ENCODE measurements at places on chromosomes 13 and 19. TPM values are rescaled to one million over a fixed set of nuclear protein-coding genes. Genes with fewer than 3 reads are reported as not detected.

DNA sequence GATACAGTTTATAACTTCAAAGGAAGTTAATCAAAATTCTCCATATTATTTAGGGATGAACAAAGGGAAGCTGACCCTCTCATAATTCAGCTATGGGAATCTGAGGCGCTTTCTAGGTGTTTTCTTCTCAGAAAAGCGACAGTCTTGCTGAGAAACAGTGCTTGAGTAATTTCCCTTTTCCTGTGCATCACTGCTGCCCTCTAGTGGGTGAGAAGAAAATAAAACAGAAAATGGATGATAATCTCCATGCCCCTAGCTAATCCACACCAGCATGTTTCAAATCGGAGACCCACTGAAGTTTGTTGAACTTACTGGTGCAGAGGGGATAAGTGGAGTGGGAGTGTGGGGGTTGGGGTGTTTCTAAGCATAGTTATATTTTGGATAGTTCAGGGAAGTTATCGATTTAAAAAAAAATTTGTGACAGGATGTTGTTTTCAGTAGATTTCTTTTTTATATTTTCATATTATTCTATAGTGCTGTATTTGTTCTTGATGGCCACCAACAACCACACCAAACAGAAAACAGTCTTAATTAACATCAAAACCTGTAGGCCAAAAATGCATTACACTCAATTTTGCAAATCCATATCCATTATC is 21.4 kb downstream of the LCP1 start:
- H3K36me3 ChIP-seq, result peaks cover 70% of the 10 kb centered on the region
- H3K27me3 ChIP-seq, result no peaks in the 10 kb centered on the region
- H3K4me1 ChIP-seq, result peaks cover 69% of the 10 kb centered on the region
- no peak for DNase-seq

DNA sequence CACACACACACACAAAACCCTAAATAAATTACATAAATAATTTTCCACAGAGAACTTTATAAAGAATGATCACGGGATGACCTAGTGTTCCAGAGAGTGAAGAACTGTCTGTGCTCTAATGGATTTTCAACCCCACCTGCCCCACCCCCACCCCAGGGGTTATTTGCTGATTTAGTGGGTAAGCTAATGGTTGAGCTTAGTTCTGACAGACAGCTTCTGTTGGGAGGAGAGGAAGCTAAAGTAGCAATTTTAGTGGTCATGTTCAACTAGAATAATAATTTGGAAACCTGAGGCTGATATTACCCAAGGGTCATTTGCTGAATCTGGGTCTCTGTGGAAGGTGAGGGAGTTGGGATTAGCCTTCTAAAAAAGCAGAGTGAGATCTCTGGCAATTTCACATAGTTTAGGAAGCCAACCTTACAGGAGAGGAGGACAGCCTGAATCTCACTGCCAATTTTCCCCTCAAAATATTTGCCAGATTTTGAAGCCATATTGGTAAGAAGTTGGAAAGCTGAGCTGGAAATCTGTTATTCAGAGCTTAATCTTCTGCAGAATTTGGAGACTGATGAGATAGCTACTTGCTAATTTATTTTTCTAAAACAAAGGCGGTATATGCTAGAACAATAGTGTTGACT is 68.7 kb downstream of the POSTN start:
- H3K36me3 ChIP-seq, result no peaks in the 10 kb centered on the region
- no peaks in the 10 kb centered on the region for H3K27me3 ChIP-seq
- H3K4me3 ChIP-seq, result no peak overlapping the region
- H3K27ac ChIP-seq, result no peak overlapping the region
- no peaks in the 10 kb centered on the region for H3K4me1 ChIP-seq

DNA sequence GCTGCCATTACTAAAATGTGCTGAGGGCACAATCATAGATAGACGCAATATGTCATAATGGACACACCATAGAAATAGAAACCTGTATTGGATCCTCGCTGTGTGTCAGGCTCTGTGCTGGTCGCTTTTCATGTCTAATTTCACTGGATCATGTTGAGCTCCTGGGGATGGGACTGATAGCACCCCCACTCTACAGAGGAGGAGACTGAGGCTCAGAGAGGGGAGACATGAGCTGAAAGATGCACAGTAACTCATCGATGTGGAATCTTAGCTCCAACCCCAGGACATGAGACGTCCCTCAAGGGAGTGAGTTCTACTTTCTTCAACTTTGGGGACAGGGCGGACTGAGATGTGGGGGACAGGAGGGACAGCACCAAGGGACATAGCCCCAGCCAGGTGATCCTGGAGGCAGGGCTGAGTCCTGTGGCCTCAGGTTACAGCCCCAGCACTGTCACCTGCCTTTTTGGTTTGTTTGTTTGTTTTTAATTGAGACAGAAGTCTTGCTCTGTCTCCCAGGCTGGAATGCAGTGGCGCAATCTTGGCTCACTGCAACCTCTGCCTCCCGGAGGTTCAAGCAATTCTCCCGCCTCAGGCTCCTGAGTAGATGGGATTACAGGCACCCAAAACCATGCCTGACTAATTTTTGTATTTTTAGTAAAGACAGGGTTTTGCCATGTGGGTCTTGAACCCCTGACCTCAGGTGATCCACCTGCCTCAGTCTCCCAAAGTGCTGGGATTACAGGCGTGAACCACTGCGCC is 6.6 kb upstream of the GIPC1 start:
- H3K27ac ChIP-seq, result no peak overlapping the region
- H3K36me3 ChIP-seq, result no peaks in the 10 kb centered on the region
- DNase-seq, result no peak
- H3K27me3 ChIP-seq, result no peaks in the 10 kb centered on the region

DNA sequence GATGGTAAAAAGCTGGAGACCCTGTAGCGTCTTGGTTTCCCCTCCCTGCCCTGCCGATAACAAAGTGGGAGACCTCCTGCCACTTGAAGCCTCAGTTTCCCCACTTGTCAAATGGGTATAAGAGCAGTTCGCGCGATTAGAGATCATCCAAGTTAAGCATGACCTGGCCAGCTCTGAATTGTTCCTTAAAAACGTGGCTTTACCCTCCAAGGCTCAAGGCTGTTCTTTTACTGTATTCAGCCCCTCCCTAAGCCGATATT is 421 bp downstream of the TNPO2 start:
- peak overlapping the region; percentile 99 for H3K4me3 ChIP-seq
- no peak for DNase-seq
- no peaks in the 10 kb centered on the region for H3K27me3 ChIP-seq

GRCh38 chr13:49652355-49653305 is 24.3 kb downstream of the ARL11 start:
- no peak overlapping the region for H3K27ac ChIP-seq
- no peaks in the 10 kb centered on the region for H3K27me3 ChIP-seq
- peak; percentile 43 for DNase-seq
- no peaks in the 10 kb centered on the region for H3K4me1 ChIP-seq

DNA sequence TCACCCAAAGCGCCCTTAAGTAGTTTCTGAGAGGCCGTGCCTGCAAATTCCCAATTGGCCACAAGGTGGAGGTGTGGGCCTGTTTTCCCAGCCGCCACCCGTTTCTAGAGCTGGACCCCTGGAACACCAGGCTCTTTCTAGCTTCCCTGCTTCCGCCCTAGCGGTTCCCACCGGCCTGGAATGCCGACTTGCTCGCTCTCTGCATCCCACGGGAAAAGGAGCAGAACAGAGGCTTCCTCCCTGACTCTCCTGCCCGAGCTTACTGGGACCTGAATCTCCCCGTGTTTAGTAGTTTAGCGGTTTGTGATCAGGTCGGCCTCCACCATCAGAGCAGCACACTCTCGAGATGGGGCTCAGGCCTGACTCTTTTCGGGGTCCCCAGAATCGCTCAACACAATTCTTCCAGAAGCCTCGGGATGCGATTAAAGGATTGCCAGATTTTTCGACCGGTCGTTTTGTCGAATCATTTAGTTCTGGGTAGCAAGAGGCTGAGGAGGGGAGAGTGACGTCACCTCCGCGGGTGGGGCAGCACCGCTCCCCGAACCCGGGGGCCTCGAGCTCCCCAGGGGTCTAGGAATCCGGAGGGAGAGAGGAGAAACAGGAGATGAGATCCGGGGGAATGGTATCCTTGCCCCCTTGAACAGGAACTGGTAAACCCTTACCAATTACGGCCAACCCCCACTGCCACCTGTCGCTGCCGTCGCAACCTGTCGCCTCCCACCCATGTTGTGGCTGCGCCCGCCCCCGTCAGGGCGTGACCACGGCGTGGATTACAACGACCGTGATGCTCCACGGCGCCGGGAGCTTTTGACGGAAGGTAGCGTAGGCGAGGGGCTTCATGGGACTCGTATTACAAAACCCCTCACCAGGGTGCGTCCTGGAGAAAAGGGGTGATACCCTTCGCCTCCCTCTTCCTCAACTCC is 8.0 kb downstream of the NAPSA start:
- DNase-seq, result peak; percentile 93
- peaks cover 3% of the 10 kb centered on the region for H3K27me3 ChIP-seq
- peaks cover 47% of the 10 kb centered on the region for H3K4me1 ChIP-seq
- peak overlapping the region; percentile 99 for H3K27ac ChIP-seq
- H3K36me3 ChIP-seq, result peaks cover 39% of the 10 kb centered on the region

- no peaks in the 10 kb centered on the region for H3K4me1 ChIP-seq
- no peaks in the 10 kb centered on the region for H3K27me3 ChIP-seq
- no peak overlapping the region for H3K27ac ChIP-seq
- H3K36me3 ChIP-seq, result no peaks in the 10 kb centered on the region
- no peak overlapping the region for H3K4me3 ChIP-seq
Observed at GRCh38 chr13:103935117-103935516, 868.9 kb upstream of the SLC10A2 start.

GRCh38 chr13:45238945-45239795 is 38.3 kb upstream of the KCTD4 start:
- DNase-seq, result no peak
- H3K36me3 ChIP-seq, result no peaks in the 10 kb centered on the region
- peaks cover 6% of the 10 kb centered on the region for H3K4me1 ChIP-seq
- H3K27me3 ChIP-seq, result no peaks in the 10 kb centered on the region

GRCh38 chr19:10514211-10515145 is 2.8 kb downstream of the S1PR5 start:
- peaks cover 24% of the 10 kb centered on the region for H3K4me1 ChIP-seq
- peaks cover 50% of the 10 kb centered on the region for H3K27me3 ChIP-seq
- DNase-seq, result peak; percentile 70
- no peak overlapping the region for H3K27ac ChIP-seq
- H3K4me3 ChIP-seq, result no peak overlapping the region

GRCh38 chr13:93477238-93477637 is 250.6 kb downstream of the GPC6 start:
- H3K4me1 ChIP-seq, result no peaks in the 10 kb centered on the region
- H3K36me3 ChIP-seq, result no peaks in the 10 kb centered on the region
- H3K4me3 ChIP-seq, result no peak overlapping the region
- H3K27me3 ChIP-seq, result no peaks in the 10 kb centered on the region

- H3K36me3 ChIP-seq, result peaks cover 30% of the 10 kb centered on the region
- DNase-seq, result peak; percentile 20
- no peak overlapping the region for H3K27ac ChIP-seq
- H3K4me3 ChIP-seq, result peak overlapping the region; percentile 43
Observed at GRCh38 chr19:36420961-36421748, 2.7 kb upstream of the ZFP82 start.

- H3K27ac ChIP-seq, result no peak overlapping the region
- peaks cover 27% of the 10 kb centered on the region for H3K36me3 ChIP-seq
- peaks cover 10% of the 10 kb centered on the region for H3K4me1 ChIP-seq
- no peak overlapping the region for H3K4me3 ChIP-seq
- peak; percentile 5 for DNase-seq
- no peaks in the 10 kb centered on the region for H3K27me3 ChIP-seq
Observed at GRCh38 chr19:5143471-5144411, 174.8 kb downstream of the KDM4B start.

DNA sequence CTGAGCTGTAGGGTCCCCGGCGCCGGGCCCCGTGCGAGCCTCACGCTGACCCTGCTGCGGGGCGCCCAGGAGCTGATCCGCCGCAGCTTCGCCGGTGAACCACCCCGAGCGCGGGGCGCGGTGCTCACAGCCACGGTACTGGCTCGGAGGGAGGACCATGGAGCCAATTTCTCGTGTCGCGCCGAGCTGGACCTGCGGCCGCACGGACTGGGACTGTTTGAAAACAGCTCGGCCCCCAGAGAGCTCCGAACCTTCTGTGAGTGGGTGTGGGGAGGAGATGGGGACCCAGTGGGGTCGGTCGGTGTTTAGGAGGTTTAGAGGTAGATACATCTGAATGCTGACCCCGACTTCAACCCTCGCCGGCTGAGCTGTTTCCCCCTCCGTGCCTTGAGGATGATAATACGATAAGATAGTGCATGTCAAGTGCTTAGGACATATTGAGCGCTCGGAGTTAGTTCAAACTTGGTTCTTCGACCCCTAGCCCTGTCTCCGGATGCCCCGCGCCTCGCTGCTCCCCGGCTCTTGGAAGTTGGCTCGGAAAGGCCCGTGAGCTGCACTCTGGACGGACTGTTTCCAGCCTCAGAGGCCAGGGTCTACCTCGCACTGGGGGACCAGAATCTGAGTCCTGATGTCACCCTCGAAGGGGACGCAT is 1.9 kb downstream of the ICAM5 start:
- no peak overlapping the region for H3K27ac ChIP-seq
- peak overlapping the region; percentile 66 for H3K4me3 ChIP-seq
- DNase-seq, result no peak
- H3K27me3 ChIP-seq, result peaks cover 73% of the 10 kb centered on the region
- peaks cover 65% of the 10 kb centered on the region for H3K4me1 ChIP-seq

GRCh38 chr13:75670496-75670895 is 34.4 kb downstream of the LMO7 start:
- no peaks in the 10 kb centered on the region for H3K27me3 ChIP-seq
- H3K36me3 ChIP-seq, result no peaks in the 10 kb centered on the region
- H3K4me1 ChIP-seq, result no peaks in the 10 kb centered on the region
- DNase-seq, result no peak

GRCh38 chr19:4754248-4754647 is 30.6 kb upstream of the DPP9 start:
- no peak overlapping the region for H3K27ac ChIP-seq
- DNase-seq, result no peak
- H3K4me3 ChIP-seq, result no peak overlapping the region
- no peaks in the 10 kb centered on the region for H3K4me1 ChIP-seq
- H3K27me3 ChIP-seq, result peaks cover 15% of the 10 kb centered on the region

DNA sequence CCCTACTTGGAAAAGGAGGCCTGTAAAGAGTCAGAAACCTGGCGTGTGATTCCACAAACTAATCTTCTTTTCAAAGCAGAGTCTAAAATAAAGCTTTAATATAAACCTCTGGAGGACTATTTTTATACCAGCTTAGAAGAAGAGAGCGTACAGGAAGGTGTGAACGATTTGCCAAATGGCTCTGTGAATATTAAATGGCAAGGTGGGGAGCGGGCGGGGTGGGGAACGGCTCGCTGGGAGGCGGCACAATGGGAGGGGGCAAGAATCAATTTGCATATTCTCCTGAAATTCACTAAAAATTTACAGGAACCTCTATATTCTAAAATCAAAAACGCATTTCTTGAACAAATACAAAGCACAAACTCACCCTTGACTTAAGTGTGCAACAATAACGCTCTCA is 982 bp downstream of the ZNF780B start:
- no peak for DNase-seq
- peaks cover 38% of the 10 kb centered on the region for H3K4me1 ChIP-seq
- H3K36me3 ChIP-seq, result peaks cover 34% of the 10 kb centered on the region

The RASL11A gene
- total RNA-seq, result 3.5 TPM

The ZNF729 gene
- total RNA-seq, result not detected

The ERICH6B gene
- not detected for total RNA-seq

The C2CD4C gene
- total RNA-seq, result 0.11 TPM

The LONP1 gene
- total RNA-seq, result 287 TPM

The POU2F2 gene
- 62.8 TPM for total RNA-seq

The DPF1 gene
- 1.2 TPM for total RNA-seq

The ZNF177 gene
- 1.0 TPM for total RNA-seq

The KRI1 gene
- total RNA-seq, result 62.5 TPM

Data from activated CD4-positive, alpha-beta T cell treated with anti-CD3 and anti-CD28 coated beads for 36 hours (primary cell).